ENCODE measurements at places on chromosomes 7 and 10. TPM values are rescaled to one million over a fixed set of nuclear protein-coding genes. Genes with fewer than 3 reads are reported as not detected.

C10orf53 gene
- not detected for polyA plus RNA-seq

- no peak for DNase-seq
Observed at GRCh38 chr10:64738462-64738861, 1217.3 kb downstream of the REEP3 start.

DNA sequence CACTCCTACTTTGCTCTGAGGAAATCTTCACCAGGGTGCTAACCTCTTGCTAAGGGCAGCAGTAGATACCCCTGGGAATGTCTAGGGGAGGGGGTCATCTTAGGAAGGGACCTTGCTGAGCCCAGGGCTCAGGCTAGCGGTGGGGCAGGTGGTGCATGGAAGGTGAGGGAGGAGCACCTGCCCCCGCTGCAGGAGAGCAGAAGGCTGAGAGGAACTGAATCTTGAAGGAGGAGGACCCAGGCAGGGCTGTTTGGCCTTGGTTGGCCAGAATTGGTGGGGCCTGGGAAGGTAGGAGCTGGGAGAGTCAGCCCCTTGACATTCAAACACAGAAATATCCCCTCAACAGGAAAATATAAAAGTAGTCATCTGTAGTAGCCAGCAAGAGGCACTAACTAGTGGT lies 7.0 kb downstream of the CALHM3 start:
- DNase-seq, result no peak

GRCh38 chr7:113715981-113716856 lies 202.6 kb downstream of the PPP1R3A start:
- DNase-seq, result no peak

- peak; percentile 67 for DNase-seq
Observed at GRCh38 chr7:148575640-148576411, 14.7 kb upstream of the C7orf33 start.

DNA sequence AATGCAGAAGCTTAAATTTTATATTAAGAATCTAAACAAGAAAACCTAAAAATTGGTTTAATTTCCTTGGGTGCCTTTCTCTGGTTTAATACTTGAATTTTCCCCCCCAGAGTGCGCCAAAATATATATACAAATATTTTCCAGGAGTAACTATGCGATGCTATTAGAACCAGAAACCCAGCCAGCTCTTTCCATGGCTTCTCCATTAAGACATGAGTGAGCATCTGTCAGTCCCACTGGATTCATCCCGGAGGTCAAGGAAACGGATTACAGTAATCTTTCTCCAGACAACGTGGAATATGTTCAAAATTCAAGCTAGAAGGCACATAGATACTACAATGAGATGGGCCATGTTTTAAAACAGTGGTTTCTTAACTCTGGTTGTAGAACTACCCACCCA lies 148.8 kb downstream of the TAX1BP1 start:
- no peak for DNase-seq

- DNase-seq, result no peak
Observed at GRCh38 chr7:128924707-128925588, 12.8 kb upstream of the IRF5 start.

- DNase-seq, result no peak
Observed at GRCh38 chr10:95354110-95354509, 63.3 kb upstream of the PDLIM1 start.

DNA sequence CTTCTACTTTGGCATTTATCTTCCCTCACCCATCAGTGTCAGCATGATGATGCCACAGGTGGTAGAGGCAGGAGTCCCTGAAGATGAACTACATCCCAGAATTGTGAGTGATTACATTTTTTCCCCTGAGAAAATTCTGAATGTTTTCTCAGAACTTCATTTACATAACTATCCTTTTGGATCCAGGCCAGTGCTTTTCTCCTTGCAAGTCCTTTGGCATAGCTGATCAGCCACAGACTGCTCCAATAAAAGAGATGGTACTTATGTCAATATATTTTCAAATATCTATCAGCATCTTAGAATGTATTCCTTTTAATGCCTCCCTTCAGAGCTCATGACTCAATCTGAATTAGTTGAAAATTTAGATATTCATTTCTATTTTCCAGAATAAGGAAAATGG lies 135.5 kb downstream of the IQUB start:
- no peak for DNase-seq

VWDE gene
- not detected for polyA plus RNA-seq

AP1S1 gene
- polyA plus RNA-seq, result 8.2 TPM

LGI1 gene
- not detected for polyA plus RNA-seq

SPDYE9 gene
- polyA plus RNA-seq, result not detected
